ENCODE measurements at places on chromosomes 16 and 17.

GRCh38 chr17:266701-267667, 85.5 kb upstream of the DOC2B start:
- DNase-seq = peak; percentile 18

DNA sequence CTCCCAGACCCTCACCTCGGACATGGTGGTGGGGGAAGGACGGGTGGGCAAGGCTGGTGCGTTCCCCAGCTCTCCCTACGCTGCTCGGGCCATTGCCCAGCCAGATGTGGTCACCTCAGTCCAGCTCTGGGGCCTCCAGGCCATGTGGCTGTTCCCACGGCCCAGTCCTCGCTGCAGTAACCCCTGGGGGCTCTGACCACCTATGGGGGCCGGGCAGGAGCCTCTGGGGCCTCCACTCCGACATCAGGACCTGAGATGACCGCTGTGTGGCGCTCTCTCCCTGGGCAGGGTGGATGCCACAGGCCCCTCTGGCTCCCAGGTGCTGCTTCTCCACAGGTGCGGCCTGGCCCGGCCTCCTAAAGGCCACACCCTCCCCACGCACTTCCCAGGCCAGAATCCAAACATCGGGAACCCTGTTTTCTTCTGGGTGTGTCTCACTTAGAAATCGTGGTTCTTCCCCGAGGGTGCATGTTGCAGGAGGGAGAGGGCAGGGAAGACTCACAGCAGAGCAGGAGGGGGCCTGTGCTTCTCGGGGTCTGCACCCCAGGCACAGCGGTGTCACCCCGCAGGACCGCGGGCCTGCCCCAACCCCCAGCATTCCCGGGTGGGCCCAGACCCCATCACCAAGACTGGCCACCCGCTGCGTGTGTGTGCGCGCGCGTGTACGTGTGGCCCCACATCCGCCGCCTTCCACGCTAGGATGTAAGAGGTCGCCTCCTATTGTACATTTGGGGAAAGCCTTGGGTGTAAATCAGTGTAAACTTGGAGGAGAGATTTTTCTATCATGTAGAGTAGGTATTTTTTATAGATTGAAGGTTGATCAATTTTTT, 5.9 kb upstream of the CAPN15 start:
- peak; percentile 88 for DNase-seq

- no peak for DNase-seq
Observed at GRCh38 chr16:80025236-80025635, 424.7 kb upstream of the MAF start.

- no peak for DNase-seq
Observed at GRCh38 chr16:55505333-55506015, 3.4 kb upstream of the LPCAT2 start.

GRCh38 chr16:76292218-76292617, 15.0 kb downstream of the CNTNAP4 start:
- no peak for DNase-seq

GRCh38 chr17:726271-726919, 6.0 kb upstream of the TLCD3A start:
- peak; percentile 51 for DNase-seq

- DNase-seq = no peak
Observed at GRCh38 chr16:3612510-3613466, 1.4 kb upstream of the SLX4 start.

DNA sequence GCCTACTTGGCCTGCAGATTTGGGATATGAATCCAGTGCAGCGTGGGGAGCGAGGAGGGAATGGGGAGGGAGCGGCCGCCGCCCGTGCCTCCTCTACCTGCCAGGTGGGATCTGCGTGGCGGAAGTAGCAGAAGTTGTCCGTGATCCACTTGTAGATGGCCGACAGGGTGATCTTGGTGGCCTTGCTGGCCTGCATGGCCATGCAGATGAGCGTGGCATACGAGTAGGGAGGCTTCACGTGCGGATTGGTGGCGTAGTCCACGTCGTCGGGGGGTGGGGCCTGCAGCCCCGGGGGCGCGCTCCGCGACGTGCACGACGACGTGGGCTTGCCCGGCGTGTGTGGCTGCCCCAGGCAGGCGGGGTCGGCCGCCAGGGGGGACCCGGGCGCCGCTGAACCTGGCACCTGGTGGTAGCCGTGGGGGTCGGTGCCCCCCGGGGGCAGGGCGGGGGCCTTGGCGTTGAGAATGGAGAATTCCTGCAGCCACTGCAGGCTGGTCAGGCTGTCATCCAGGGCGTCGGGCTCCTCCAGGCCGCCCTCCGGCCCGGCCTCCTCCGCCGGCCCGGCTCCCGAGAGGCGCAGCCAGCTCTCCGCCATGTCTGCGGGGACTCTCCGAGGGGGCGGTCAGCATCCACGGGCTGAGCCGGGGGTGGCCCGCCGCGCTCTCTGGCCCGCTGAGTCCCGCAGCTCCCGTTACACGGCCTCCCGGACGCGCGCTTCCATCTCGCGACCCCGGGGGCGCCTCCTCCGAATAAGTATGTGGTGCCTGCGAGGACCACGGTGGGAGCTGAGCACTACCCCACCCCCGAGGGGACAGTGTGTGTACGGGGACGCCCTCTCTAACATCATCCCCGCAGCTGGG, 1.0 kb downstream of the FOXJ1 start:
- peak; percentile 56 for DNase-seq

DNA sequence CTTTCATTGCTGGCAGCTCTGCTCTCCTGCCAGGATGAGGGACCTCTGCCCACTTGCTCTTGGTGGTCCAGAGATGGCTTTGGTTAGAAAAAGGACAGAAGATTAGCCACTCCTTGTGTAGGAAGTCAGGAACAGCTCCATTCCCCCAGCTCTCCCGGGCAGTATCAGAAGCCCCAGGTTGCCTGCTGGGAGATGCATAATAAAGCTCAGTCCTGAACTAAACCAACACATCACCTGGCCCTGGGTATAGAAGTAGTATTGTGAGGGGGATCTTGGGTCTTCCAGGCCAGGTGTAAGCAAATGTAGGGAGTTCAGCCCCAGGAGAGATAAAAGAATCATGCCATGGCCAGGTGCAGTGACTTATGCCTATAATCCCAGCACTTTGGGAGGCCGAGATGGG, 52.4 kb downstream of the NEUROD2 start:
- DNase-seq = no peak

DNA sequence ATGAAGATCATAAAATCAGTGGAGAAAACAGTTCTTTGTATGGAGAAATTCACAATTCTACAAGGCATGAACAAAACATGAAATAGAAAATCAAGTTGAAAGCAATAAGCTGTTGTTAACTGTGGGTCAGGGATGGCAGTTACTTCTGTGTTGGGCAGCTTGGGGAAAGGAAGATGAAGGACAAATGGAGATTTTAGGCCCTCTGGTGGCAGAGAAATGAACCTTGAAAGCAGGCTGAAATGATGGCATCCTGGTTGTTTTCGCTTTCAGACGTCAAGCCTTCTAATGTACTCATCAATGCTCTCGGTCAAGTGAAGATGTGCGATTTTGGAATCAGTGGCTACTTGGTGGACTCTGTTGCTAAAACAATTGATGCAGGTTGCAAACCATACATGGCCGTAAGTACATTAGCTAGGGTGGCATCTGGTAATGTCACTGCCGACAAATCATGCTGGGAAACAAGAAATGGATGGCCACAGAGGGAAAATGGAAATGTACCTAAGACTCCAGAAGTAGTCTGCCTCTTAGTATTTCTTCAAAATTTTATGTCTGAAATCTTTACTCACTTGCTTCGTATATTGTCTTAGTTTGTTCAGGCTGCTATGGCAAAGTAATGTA, 108.9 kb downstream of the MAP2K6 start:
- no peak for DNase-seq

DNA sequence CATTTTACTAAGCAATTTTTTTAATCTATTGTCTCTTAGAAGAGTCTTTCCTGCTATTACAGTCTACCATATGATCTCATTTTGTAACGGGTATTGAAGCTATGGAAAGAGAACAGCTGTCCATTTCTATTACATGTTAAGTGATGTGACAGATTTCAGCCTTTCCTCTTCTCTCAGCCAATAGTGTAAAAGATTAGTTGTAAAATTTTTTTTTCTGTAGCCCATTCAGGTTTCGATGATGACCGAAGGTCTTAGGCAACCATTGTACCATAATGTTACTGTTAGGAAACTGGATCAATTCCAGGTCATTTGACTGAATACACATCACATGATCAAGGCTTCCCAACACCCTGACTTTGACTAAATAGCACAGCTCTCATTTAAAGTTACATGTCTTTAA, 147.6 kb upstream of the HLF start:
- no peak for DNase-seq

GRCh38 chr16:73190256-73190655, 142.3 kb upstream of the ZFHX3 start:
- no peak for DNase-seq

GRCh38 chr16:57783883-57784282, 18.4 kb downstream of the KIFC3 start:
- no peak for DNase-seq

DNA sequence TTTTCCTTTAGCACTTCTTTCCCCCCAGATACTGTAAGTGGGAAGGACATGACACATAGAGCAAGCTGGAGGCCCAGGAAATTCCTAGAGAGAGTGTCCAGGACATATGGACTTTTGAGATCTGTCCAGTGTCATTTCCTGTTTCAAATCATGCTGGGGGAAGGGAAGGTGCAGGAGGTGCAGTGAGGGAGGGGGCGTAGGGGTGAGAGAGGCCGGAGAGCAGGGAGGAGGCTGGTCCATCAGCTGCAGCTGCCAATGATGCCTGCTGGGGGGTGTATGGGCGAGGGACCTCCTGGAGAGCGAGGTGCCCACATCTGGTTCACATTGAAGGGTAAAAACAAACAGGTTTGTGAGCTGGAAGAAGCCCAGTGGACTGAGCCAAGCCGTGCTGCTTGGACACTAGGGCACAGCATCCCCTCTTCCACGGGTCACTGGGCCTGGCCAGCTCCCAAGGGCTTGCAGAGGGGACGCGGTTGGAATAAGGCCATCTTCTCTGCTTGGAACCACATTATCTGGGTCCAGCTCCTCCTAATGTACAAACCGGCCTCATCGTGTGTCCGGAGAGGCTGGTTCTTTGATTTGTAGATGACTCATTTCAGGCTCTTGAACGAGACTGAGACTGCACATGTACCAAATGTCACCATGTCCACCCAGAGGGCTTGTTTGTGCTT, 70.4 kb upstream of the SMURF2 start:
- no peak for DNase-seq

DNA sequence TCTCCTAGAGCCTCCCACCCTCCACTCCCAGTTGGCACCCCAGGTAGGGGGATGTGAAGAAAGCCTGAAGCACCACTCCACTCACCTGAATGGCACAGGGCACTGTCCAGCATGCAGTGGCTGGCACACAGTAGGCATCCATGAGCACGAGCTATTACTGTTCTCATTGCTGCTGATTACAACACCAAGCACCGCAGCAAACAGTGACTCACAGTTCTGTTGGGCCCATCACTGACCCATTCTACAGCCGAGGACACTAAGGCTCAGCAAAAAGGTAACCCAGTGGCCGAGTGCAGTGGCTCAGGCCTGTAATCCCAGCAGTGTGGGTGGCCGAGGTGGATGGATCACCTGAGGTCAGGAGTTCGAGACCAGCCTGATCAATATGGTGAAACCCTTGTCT, 2.7 kb downstream of the ZSCAN10 start:
- DNase-seq = no peak

DNA sequence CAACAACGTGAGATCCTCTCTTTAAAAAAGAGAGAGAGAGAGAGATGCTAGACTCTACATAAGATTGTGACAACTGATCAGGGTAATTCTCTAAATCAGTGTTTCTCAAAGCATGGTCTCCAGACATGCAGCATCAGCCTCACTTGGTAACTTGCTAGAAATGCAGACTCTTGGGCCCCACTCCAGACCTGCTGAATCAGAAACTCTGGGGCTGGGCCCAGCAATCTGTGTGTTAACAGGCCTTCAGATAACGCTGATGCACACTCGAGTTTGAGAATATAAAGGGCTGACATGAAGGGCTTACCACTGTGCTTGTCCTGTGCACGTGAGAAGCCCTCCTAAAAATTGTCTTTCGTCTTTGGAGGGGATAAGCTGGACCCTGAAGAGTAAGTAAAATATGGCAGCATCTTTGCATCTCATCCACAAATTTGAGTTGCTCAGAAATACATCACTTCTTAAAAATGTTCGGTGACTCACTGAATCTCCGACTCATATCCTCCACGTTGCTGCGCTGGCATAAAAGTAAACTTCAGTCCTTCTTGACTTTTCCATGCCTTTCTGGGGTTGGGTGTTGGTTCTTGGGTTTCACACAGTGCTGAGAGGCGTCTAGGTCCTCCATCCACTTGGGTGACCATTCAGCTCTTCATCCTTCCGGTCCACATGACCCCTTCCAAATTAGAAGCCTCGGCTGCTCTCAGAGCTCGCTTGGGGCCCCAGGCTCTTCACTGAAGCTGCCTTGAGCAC, 26.1 kb upstream of the KDM8 start:
- no peak for DNase-seq

DNA sequence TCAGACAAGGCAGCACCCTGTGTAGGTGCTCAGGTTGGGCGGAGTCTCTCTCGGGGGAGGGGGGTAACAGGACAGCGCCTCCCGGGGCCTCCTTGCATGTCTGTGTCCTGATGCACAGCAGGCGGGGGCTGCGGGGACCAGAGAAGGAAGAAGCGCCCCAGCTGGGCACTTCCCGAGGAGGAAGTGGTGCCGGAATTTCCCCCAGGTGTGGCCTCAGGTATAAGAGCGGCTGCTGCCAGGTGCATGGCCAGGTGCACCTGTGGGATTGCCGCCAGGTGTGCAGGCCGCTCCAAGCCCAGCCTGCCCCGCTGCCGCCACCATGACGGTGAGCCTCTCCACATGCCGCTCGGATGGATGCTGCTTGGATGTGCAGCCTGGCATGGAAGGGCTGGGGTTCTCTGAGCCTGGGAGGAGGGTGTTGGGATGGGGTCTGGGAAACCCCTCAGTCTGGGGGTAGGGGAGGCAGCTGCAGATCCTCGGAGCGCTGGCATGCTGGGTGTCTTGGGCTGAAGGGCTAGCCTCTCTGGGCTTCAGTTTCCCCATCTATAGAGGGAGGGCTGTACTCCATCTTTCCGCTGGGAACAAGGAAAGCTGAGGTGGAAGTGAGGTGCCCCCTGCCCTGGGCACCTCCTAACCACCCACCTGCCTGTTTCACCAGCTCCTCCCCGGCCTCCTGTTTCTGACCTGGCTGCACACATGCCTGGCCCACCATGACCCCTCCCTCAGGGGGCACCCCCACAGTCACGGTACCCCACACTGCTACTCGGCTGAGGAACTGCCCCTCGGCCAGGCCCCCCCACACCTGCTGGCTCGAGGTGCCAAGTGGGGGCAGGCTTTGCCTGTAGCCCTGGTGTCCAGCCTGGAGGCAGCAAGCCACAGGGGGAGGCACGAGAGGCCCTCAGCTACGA, at the start of gene IL17C:
TSS of gene IL17C (plus strand) at position 250 of the 908 bp plus-strand sequence. CDS start at position 320, 70 bp downstream.
- DNase-seq = peak; percentile 84

DNA sequence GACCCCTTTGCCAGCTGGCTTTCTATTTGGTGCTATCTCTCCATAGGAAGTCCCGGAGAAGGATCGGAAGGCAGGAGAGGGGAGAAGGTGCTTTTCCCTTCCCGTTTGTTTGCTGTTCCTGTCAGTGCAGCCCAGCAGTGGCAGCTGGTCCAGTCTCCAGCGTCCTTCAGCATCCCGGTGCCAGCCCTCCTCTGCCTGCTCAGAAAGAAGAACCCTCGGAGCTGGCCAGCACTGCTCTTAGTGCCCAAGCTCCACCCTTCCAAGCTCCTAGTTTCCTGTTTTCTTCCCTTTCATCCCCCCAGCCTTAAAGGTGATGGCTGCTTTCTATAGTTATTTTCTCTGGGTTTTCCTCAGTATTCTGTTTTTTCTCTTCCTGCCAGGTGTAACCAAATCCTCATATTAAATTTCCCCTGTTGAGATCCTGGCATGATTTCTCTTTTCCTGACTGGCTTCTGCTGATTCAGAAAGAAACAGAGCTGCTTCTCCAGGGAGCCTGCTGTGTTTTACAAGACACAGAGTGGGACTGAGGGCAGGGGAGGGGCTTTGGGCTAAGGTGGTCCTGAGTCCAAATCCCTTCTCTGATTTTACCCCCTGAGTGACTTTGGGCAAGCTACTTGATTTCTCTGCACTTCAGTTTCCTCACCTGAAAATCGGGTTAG, 186.8 kb downstream of the COPRS start:
- DNase-seq = no peak
